ENCODE measurements at places on chromosomes 7 and 10.

DNA sequence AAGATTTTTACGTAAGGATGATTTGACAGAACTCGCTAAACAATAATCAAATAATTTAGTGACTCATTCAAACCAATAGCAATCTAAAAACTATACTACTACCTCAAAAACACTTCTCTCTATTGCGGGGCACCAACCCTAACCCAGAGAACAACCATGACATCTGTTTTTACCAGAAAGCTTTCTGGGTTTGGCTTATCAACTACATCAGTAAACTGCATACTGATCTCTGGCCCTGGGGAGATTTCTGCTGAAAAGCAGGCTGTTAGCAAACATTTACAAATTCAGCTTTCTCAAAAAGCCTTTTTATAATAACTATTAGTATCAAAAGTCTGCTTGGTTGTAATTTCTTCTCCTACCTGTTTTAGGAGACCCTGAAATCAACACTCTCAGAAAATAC is 144.5 kb upstream of the ZWINT start:
- no peak for DNase-seq

DNA sequence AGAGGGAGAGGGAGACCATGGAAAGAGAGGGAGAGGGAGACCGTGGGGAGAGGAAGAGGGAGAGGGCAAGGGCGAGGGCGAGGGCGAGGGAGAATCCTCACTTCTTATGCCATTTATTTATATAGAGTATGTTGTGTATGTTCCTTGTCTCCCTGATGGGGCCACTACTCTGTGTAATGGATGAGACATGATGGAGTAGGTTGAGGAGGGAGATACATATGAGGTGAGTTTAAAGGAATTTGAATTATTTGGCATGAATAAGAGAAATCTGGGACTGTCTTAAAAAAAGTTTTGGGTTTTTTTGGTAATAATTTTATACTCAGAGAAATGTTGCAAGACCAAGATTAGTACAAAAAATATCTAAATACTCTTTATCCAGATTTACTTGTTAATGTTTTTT is 20.1 kb downstream of the CCSER2 start:
- DNase-seq = no peak

GRCh38 chr7:45106-46090 is 147.0 kb upstream of the FAM20C start:
- no peak for DNase-seq

GRCh38 chr10:80444124-80444523 is 10.0 kb upstream of the TSPAN14 start:
- no peak for DNase-seq

DNA sequence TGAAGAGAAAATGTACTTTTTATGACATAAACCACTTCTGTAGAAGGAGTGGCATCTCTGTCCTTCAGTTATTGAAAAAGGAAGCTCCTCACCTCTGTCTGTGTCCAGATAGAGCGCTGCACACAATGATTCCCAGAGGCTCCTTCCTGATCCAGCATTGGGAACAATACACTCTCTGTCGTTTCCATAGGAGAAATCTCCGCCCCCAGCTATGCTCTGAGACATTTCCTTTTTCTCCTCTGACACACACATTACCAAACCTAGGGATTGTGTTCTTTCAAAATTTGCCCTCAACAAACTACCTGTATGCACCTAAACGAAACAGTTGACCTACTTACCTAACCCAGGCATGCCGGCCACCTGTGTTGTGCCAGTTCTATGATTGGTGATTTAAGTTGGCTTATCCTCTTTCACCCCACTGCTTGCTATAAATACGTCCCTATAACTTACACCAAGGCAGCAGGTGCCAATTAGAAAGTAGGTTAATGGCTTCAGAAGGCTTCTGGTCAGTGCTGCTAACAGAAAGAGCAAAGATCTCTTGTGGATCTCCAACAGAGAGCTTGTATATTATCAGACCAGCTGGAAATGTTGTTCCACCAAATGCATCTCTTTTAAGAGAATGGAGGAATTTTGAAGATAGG is 140.1 kb upstream of the JCAD start:
- no peak for DNase-seq
